ENCODE measurements at places on chromosomes 5 and 9.

GRCh38 chr9:16501141-16501540, 369.3 kb downstream of the BNC2 start:
- DNase-seq, result no peak

DNA sequence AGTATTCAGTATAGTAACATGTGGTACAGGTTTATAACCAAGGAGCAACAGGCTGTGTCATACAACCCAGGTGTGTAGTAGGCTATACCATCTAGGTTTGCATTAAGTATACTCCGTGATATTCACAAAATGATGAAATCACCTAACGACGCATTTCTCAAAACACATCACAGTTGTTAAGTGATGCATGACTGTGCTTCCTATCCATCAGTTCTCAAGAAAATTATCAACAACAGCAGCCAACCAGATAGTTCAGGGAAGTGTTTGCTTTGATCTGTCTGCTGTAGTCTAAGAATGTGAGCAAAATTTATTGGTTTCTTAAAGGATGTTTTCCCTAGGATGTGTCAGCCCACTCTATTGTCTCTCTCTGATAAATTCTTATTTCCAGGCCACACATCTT, 7.4 kb downstream of the ZBTB26 start:
- no peak for DNase-seq

DNA sequence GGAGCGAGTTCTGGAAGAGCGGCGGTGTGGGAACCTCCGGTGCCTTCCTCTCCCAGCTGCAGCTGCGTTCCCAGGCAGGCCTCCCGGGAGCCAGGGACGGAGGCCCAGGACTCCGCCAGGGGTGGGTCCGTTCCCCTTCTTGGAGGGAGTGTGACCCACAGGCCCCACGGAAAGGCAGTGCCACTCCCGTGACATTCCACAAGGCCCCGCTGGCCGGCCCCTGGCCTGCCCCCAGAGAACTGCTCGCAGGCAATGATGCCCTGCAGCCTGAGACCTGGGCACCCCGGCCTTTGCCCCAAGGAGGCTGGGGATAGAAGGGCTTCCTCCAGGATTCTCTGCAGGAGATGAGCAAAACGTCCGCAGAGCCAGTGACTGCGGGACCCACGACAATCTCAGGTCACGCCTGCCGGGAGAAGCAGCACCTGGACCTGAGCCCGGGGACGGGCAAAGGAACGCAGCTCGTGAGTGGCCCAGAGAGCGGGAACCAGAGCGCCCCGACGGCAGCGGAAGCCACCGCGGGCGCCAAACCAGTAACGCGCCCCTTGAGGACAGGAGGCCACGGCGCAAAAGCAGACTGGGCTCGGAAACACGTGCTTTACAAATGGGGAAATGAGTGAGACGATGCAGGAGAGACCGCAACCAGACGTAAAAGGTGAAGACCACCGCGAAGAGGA, 9.3 kb downstream of the OBP2B start:
- no peak for DNase-seq

DNA sequence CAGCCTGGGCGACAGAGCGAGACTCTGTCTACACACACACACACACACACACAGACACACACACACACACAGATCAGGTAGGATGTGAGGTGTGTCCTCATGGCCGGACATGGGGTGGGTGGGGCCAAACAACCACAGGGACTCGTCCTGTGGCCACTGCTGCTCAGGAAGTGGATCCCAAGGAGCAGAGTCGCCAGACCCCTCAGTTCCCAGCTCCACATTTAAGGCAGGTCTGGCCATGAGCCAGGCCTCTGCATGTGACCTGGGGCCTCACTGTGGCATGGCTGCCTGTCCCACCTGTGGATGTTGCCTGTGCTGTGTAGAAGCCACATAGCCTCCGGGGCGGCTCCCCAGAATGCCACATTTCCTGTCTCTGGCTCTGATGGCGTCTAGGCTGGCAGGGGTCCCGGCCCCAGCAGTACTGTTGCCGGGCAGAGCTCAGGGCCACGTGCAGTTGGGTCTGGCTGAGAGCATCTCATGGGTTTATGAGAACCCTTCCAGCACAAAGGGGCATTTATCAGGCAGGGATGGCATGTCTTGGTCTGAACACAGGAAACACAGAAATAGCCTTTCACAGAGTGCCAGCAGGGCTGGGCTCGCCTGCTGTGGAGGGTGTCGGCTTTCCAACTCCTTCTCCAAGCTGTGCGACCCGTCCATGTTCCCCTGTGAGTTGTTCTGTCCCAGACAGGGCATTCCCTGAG, 9.9 kb upstream of the NINJ1 start:
- no peak for DNase-seq

DNA sequence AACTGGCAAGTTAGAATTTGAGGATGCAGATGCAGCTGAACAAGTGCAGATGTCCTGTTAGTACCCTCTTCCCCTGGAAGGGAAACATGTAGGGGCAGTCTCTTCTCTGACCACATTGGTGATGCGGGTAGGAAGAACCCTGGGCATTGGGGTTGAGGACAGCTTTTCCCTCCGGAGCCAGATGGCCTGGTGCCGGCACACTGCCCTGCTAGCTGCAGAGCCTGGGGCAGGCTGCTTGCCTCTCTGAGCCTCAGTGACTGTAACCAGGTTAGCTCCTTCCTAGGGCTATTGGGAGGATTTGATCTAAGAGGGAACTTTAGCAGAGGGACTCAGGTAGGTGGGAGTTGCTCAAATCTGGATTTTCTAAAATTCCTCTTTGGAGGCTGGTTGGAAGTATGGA, 148.4 kb downstream of the HSPA4 start:
- DNase-seq, result no peak

- DNase-seq, result no peak
These were observed 7.2 kb downstream of the CSNK1A1 start for GRCh38 chr5:149544028-149544420.

- DNase-seq, result no peak
These were observed 49.2 kb upstream of the SMIM32 start for GRCh38 chr5:136242136-136242535.

- no peak for DNase-seq
These were observed 284.2 kb downstream of the NR3C1 start for GRCh38 chr5:143119291-143119769.

All from ascending aorta (tissue), 2 donors.